ENCODE measurements at places on chromosomes 1 and 21.

DNA sequence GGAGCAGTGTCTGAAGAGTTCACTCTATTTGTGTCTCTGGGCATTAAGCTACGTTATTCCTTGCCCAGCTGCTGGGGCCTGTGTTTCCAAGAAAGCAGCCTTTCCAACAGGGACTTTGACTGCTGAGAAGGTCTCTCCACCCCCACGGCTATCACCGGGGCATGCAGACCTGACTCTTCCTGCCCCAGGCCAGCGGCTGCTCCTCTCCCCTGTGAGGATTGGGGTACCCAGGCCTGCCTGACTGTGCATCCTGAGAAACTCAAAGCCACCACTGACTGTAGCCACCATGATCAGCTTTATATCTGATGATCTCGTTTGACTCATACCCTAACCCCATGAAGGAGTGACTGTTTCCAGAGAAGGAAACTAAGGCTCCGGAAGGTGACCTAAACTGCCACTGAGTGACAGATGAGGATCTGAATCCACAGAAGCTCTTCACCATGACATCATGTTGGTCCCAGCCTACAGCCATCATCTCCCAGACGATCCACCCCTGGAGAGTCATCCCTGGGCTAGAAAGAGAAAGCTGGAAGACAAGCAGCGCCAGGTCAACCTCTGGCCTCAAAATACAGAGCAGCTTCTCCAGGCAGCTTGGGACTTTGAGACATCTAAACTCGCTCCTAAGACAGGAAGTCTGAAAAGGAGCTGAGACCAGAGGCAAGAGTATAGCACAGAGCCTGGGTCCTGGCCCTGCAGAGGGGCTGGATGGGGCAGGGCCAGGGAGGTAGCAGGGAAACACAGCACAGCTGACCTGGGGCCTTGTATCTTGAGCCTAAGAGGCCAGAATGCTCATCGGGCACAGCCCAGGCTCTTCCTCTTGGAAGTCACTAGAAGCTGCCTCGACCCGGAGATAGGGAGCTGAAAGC, 244.0 kb upstream of the VAMP3 start:
- DNase-seq: no peak

DNA sequence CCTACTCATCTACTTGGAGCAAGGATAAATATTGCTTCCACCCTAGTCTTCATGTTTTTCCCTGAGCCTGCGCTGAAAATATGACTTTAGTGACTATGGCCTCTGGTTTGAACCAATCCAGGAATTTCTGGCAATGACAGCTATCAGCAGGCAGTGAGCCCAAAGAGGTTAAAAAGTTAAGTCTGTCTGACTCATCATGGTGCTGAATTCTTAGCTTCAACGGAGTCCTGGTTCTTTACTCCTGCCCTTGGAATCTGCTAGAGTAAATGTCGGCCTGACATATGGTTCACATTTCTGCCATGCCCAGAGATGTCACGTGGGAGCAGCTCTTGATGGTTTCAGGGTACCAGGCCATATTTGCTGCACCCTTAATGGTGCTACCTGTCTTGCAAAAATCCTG, 351.6 kb upstream of the PLXNA2 start:
- no peak for DNase-seq

- DNase-seq: no peak
Observed at GRCh38 chr1:190022709-190023108, 455.0 kb downstream of the BRINP3 start.

DNA sequence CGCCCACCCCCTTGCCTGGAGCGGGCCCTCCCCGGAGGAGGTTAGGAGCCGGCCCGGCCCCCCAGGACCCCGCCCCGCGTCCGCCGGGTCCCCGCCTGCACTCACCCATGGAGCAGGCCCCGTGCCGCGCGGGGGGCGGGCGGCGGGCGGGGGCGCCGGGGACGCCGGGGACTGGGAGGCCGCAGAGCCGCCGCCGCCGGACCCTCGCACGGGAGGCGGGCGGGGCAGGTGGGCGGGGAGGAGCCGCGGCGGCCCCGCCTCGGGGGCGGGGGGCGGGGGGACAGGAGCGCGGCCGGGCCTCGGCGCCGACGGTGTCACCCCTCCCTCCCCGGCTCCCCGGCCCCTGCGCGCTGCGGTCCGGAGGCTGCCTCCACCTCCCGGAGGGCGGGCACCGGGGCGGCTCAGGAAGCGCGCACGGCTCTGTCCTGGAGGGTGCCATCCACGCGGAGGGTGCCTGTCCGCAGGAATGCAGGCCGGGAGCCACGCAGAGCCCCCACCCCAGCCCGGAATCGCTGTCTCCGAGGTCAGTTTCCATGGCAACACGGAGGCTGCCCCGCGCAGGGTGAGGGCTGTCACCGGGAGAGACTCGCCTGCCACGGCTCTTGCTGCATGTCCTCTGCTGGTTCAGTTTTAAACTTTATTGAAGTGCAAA, 5.9 kb upstream of the PLEKHG5 start:
- no peak for DNase-seq

Measured in suppressor macrophage (primary cell).